ENCODE measurements at places on chromosomes 2 and 18.
A peak's percentile ranks its signal among the peaks of the same experiment; 100 is the strongest.

GRCh38 chr2:27907547-27907946 lies 17.0 kb downstream of the BABAM2 start:
- DNase-seq = no peak

GRCh38 chr2:242052421-242052820 lies 182.9 kb downstream of the RTP5 start:
- no peak for DNase-seq

DNA sequence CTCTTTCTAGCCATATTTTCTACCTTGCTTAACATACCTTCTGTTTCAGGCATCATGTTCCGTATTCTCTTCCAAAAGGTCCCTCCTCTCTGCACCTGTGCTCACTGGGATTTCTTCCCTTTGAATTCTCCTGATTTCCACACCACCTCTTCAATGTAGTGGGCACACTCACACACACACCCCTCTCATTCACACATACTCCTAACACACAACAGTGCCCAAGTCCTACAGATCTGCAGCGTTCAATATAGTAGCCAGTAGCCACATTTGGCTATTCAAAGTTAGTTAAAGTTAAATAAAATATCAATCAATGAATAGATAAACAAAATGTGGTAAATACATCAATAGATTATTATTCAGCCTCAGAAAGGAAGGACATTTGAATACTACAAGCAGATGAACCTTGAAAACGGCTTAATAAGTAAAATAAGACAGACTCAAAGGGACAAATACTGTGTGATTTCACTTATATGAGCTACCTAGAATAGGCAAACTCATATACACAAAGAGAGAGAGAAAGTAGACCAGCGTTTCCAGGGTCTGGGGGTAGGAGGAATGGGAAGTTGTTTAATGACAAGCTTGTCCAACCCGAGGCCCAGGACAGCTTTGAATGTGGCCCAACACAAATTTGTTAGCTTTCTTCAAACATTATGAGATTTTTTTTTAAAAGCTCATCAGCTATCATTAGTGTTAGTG lies 34.4 kb downstream of the MYCN start:
- DNase-seq = no peak

DNA sequence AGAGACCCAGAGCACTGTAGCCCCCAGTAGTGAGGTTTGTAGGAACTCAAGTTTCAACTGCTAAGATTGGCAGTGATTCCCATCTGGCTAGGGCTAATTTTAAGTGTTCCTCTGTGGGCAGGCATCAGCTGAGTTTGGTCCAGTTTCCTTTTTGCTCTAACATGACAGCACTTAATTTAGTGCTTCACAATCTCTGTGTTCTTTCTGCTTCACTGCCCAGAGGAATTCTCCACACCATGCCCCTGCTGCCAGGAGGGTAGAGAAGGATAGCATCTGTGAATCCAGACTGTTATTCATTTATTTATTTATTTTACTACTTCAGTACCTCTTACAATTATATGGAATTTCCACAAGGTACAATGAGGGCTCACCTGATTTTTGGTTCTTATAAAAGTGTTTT lies 549.9 kb upstream of the FSIP2 start:
- DNase-seq = no peak

- DNase-seq = no peak
These were observed at the start of gene HTR2B for GRCh38 chr2:231124838-231125568. TSS of gene HTR2B (minus strand) at chr2:231125042. CDS start at chr2:231123764, 1,278 bp downstream.

- DNase-seq = no peak
These were observed 31.5 kb upstream of the TMBIM1 start for GRCh38 chr2:218323526-218324472.

DNA sequence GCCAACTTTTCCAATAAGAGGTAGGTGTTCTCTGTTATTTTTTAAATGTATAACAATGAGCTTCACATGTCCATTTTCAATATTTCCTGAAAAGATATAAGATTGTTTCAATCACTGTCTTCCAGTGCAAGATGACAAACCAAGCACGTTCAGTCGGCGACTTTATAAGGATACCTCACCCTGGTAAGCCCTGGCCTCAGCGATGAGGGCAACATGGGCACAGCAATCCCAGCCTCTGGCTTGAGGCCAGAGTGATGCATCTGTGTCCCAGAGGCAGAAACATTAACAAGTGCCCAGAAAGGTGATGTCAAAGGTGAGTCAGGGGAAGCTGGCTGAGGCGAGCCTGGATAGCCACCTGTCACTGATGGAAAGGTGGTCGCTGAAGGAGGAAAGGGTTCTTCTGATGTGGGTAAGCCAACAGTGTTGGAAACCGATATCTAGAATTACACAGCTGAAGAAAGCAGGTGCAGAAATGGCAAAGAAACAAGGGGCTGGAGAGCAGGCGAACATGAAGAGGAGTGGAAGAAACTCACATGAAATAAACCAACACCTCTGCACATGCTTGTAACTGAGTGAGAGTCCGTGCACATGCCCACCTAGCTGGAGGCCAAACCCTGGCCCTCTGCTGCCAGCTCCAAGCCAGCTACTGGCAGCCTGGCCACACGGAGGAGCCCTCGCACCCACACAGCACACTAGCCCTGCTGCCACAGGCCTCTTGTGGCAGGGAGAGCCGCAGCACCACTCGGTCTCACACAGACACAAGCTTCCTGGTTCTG lies 65.5 kb downstream of the FBXO15 start:
- DNase-seq = peak; percentile 59

- no peak for DNase-seq
These were observed 85.9 kb downstream of the CBLN2 start for GRCh38 chr18:72458271-72458670.

GRCh38 chr2:177171418-177171865 lies 41.2 kb upstream of the HNRNPA3 start:
- peak; percentile 18 for DNase-seq

DNA sequence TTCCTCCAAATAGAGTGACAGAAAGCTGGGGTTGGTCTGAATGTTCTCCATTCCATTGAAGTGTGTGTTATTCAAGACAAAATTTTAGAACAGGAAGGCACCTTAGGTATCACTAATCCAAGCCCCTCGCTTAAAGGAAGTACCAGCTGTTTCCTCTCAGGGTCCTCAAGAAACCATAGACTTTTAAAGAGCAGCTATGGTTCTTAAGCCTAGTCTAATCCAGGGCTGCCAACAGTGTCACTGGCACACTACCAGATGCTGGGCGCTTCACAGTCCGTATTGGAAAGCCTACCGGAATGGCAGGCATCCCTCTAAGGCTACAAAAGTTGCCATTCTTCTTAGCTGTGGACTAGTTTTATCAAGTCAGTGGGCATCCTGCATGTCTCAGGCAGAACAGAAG lies 1.9 kb downstream of the NEMP2 start:
- no peak for DNase-seq

GRCh38 chr2:239695728-239696240 lies 295.0 kb upstream of the HDAC4 start:
- no peak for DNase-seq

GRCh38 chr2:96320326-96320725 lies 4.8 kb upstream of the ITPRIPL1 start:
- no peak for DNase-seq

GRCh38 chr2:223075301-223076270 lies 23.6 kb downstream of the KCNE4 start:
- DNase-seq = no peak

DNA sequence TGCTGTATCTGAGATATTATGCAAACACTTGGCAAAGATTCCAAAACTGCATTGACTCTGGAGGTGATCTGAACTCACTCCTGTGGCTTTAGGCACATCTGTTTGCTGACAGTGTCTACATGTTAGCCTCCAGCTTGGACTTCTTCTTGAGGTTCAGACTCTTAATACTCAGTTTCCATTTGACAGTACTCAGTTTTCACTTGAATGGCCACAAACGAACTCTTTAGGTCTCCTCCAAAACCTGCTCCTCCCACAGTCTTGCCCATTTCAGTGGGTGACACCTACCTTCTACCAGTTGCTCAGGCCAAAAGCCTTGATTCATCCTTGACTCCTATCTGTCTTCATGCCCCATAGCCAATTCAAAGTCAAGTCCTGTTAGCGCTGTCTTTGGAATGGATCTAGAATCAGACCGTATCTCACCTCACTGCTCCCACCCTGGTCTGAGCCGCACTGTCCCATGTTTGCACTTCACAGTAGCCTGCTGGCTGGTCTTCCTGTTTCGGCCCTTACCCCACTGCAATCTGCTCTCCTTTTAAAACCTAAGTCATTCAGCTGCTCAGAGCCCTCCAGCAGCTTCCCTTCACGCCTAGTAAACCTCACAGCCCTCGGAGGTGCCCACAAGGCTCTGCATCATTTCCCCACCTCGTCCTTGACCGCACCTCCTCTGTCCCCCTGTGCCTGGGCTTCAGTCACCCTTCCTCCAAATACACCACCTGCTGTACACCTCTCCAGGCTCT lies 10.5 kb downstream of the ATG16L1 start:
- DNase-seq = no peak

GRCh38 chr18:62812242-62812641 lies 96.9 kb downstream of the PHLPP1 start:
- no peak for DNase-seq

DNA sequence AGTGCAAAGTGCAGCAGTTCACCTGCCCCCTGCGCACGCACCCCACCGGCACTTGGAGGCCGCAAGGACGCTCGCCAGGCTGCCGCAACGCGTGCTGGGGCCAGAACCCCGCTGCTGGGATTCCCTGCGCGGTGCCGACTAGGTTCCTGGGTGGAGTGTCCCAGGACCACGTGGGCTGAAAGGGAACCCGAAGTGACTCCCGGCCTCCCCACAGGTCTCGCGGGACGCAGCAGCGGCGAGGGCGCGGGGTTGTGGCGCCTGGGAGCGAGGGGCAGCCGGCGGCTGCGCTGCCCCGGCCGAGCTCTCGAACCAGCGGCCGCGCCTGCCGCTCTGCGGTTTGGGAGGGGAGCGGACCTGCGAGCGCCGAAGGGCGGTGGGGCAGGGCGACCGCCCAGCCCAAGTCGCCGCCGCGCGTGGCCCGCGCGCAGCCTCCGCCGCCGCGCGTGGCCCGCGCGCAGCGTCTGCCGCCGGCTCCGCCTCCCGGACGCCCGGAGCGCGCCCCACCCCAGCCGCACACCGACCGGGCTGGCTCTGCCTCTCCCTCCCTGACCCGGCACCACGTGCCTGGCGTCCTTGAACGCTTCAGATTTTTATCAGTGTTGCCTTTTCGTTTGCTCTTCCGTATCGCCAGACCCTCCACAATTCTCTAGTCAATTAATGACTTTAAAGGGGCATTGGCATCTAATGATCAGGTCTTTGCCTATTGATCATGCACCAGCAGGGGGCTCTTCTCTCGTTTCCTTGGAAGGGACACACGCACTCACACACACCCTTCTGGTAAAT lies at the start of gene FTCDNL1:
Gene FTCDNL1 (minus strand): TSS at position 475 of the 783 bp plus-strand sequence. CDS start 2,230 bp downstream, outside the sequence.
- peak; percentile 63 for DNase-seq

- DNase-seq = no peak
These were observed 175.2 kb upstream of the SLC14A2 start for GRCh38 chr18:45439851-45440645.

- no peak for DNase-seq
These were observed 95.4 kb downstream of the C1QL2 start for GRCh38 chr2:119063177-119063576.

GRCh38 chr2:235343156-235343774 lies 150.6 kb upstream of the AGAP1 start:
- no peak for DNase-seq

DNA sequence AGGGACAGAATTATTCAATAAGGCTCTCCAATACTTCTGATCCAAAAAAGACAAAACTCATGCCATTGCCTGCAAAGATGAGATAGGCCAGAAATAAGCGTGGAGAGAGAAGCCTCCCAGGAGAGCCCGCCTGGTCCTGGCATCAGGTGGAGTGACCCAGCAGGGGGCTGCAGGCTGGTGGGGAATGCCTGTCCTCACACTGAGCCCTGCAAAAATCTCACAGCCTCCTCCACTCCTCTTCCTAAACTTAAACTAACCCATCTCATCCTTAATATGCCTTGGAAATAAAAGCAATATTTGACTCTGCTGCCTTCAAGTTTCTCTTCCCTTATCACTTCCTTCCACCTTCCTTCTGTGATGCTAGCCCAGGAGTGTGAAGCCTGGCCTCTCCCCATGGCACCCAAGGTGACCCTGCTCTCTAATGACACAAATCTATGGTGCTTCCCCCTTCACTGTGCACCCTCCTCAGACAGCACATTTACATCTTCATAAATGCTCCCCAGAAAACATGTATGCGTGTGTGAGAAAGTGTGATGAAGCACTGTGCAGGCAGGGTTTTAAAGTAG lies 218.4 kb downstream of the ANAPC1 start:
- DNase-seq = no peak

DNA sequence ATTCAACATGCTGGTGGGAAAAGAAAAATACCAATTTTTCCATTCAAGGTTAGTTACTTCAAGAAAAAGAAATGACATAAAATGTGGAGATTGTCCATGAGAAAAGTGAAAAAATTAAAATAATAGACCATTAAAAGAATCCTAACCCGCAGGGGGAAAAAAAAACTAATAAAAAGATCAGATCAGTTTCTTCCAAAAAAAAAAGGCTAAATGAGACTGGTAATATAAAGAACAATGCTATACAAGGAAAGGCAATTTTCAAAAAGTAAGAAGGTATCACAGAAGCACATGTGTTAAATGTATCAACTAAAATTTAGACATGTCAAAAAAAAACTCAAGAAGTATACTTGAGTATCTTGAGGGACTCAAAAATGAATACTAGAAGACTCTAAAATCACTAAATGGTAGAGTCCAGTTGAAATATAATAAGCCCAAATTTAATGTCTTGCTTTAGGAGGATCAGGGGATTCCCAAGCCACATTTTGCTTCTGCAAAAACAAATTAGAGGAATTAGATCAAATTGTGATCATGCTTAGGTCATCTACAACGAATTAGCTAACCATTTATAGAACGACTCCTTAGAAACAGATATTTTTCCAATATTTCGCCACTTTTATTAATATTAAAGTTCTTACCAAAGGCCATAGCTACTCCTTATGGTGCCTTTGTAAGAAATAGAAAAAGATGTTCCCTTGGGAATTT lies 35.8 kb upstream of the GLS start:
- DNase-seq = no peak

DNA sequence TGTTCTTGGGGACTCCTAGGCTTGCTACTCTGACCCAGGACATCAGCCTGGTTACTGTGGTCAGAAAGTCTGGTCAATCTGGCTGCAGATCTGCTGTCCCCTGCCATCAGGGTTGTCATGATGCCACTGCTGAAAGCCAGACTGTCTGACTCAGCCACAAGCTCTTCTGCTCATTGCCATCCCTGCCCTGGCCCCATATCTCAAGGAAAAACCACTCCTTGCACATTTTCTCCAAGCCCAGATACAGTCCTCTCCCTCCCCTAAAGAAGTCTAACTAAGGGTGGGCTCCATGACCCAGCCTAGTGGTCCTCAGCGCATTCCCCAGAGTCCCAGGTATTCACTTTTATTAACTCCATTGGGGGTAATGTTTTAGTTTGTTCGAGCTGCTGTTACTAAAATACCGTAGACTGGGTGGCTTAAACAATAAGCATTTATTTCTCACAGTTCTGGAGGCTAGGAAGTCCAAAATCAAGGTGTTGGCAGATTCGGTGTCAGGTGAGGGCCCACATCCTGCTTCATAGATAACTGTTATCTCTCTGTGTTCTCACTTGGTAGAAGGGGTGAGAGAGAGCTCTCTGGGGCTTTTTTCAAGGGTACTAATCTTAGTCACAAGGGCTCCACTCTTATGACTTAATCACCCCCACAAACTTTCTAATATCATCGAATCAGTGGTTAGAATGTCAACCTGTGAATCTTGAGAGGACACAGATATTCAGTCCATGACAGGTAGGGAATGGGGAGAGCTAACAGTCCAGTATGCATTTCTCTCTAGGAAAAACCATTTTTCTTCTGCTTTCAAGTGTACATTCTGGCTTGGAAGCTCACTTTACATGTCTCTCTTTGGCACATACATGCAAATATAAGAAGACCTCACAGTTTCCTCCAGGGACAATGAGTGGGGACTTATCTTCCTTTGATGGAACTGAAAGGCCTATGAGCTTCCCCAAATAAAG lies 94.8 kb upstream of the CXCR4 start:
- peak; percentile 30 for DNase-seq
